ENCODE measurements at places on chromosomes 3 and 15.

DNA sequence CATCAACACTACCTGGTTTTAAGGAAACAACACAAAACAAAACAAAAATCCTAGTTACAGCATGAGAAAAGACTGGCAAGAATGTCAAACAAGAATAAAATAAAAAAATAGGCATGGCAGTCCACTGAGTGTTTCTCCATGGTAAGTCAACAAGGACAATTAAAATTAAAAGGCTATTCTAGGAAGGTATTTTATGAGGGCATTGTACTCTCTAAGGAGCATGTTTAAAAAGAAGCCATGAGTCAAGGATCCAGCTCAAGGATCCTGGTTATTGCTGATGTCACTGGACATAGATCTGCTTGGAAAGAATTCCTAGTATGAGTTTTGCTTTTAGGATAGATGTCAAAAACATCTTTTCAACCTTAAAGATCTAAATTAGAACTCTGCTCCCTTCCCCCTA is 106.7 kb downstream of the MYO5A start:
- DNase-seq, result no peak

DNA sequence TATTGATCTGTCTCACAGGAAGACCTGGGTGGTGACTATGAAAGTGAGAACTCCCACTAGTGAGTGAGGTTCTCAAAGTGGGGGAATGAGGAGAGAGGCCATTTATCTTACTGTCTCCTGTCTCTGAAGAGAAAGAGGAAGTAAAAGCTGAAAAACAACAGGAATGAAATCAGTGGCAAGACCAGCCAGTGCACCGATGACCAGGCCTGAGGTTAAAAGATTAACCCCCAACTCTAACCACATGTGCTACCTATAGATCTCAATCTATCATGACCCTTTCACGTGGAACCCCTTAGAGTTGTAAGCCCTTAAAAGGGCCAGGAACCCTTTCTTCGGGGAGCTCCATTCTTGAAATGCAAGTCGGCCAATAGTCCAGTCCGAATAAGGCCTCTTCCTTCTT is 239.3 kb upstream of the CNTN6 start:
- no peak for DNase-seq

GRCh38 chr3:52039846-52040245 is 16.5 kb downstream of the DUSP7 start:
- DNase-seq, result peak; percentile 75

DNA sequence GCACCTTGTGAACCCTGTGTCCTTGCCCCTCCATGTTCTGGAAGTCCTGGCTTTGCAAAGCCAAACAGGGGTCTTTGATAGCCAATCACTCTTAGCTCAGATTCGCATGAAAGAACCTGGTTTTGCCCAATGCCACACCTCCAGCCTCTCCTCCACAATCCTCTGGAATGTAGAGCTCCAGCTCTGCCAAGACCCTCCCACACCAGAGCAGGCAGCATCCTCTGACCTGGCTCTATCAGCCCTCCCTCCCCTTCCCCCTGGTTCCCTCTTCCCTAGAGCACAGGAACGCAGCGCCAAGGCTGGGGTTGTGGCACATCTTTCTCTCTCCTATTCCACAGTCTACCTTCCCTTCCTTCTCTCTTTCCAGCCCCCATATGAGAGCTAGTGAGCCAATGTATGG is 133.3 kb downstream of the RPLP1 start:
- no peak for DNase-seq

- no peak for DNase-seq
Measured at GRCh38 chr15:95274101-95274500, 1042.7 kb downstream of the MCTP2 start.

DNA sequence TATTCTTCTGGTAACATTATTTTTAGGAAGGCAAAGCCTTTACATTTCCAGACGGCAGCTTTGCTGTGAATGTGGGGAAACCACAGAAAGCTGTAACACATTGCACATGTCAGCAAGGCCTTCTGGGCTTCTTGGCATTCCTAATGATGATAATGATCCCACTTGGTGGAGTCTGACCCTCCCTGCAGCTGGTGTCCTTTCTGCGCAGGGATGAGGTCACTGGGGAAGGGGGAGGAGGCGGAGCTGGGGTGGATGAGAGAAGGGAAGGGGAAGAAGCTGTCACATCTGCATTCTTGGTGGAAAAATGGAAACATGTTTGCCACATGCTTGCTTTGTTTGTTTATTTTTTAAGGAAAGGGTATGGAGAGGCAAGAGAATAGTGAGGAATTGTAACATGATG is 68.6 kb downstream of the FILIP1L start:
- DNase-seq, result peak; percentile 74

- DNase-seq, result no peak
Measured at GRCh38 chr15:39667382-39668127, 86.7 kb downstream of the THBS1 start.

- no peak for DNase-seq
Measured at GRCh38 chr3:119726909-119727308, 24.1 kb downstream of the CFAP91 start.

- DNase-seq, result no peak
Measured at GRCh38 chr3:105970283-105970682, 101.5 kb upstream of the CBLB start.

DNA sequence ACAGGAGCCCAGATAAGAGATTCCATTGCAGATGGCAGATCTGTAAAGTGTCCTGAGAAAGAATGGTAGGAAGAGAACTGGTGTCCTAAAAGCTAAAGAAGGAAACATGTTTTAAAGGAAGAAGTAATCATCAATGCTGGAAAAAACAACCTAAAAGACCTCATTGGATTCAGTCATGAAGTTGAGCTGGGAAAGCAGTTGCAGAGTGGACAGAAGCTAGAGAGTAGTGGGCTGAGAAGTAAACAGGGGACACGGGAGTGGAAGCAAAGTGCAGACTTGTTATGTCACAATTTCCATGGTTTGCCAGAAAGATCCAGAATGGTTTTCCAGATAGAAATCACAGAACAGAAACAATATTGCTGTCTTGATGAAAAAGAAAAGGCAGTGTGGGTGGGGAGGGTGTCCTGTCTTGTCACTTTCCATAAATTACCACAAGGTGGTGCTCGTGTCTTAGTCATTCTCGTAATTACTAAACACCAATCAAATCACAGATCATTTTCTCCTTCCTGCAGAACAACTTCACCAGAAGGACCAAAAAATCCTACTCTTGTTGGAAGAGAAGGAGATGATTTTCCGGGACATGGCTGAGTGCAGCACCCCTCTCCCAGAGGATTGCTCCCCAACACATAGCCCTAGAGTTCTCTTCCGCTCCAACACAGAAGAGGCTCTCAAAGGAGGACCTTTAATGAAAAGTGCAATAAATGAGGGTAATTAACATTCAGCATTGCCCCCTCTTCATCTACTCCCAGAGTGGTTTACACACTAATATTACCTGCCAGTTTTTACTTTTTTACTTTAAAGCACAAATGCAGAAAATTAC is 64.5 kb downstream of the KLHL25 start:
- no peak for DNase-seq

DNA sequence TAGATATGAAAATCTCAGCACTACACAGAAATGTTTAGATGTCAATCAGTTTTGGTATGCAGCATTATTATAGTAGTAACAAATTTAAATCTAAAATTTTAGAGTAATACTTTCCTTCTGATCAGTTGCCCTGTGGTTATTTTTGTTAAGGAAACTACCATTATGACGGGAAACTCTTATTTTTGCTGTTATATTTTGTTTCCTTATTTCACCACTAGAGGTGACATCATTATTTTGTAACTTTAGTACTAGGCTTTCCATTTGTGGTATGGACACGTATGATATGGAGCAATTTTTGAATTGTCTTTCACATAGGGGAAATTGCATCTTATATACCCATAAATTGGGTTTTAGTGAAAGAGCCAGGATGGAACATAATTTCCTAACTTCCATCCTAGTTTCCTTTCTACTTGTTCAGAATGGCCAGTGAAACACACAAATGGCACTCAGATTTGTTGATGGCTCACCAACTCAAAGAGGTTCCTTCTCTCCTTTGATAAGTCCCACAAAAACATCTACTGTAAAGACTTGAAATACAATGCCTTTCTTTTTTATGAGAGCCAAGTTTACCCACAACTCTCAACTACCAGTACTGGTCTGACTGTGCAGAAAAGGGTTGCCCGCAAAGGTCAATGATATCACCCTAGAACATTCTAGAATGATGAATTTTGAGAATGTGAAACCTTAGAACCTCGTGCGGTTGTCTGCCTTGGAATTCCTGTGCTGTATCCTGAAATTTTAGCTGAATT is 19.4 kb upstream of the PPP4R2 start:
- no peak for DNase-seq

- DNase-seq, result no peak
Measured at GRCh38 chr3:155690921-155691320, 54.0 kb downstream of the PLCH1 start.

DNA sequence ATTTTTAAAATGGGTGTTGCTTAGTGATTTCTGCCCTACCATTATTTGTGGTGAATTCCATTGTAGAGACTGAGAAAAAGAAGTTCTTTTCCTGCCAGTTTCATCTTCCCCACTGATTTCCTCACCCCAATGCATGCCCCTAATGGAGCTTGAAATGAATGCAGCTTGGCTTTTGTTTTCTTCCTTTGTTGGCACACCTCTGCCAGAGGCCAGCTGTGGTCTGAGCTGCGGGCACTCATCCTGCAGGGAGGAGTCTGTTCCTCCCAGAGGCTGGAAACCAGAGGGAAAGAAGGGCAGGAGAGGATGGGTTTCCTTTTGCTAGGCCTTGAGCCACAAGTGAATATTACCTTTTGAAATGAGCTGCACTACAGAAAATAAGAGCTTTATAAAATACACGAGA is 9.3 kb upstream of the ST8SIA2 start:
- no peak for DNase-seq

DNA sequence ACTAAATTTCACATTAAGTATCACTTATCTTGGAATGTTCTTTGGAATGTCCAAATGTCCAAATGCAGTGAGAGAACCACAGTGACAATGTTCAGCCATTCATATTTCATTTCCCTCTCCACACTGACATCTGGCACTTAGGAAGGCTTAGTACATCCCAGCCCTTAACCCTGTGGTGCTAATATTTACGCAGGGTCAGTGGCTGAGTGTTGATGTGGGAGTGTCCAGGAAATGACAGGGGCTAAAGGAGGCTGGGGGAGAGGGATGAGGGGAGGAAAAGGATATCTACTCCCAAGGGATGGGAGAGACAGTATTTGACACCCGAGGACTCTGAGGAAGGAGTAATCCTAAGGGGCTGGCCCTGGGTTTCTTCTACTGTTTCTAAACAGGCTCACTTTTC is 14.1 kb upstream of the CCR4 start:
- no peak for DNase-seq

GRCh38 chr15:31556494-31557150 is 230.0 kb downstream of the KLF13 start:
- DNase-seq, result no peak

DNA sequence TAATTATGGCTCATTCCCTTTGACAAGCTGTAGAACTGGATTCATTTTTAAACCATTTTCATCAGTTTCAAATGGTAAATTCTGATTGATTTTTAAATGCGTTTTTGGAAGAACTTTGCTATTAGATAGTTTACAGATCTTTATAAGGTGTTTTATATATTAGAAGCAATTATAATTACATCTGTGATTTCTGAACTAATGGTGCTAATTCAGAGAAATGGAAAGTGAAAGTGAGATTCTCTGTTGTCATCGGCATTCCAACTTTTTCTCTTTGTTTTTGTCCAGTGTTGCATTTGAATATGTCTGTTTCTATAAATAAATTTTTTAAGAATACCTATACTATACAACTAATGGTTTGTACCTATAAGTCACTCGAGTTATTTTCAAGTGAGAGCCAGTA is 62.7 kb downstream of the PXYLP1 start:
- no peak for DNase-seq

DNA sequence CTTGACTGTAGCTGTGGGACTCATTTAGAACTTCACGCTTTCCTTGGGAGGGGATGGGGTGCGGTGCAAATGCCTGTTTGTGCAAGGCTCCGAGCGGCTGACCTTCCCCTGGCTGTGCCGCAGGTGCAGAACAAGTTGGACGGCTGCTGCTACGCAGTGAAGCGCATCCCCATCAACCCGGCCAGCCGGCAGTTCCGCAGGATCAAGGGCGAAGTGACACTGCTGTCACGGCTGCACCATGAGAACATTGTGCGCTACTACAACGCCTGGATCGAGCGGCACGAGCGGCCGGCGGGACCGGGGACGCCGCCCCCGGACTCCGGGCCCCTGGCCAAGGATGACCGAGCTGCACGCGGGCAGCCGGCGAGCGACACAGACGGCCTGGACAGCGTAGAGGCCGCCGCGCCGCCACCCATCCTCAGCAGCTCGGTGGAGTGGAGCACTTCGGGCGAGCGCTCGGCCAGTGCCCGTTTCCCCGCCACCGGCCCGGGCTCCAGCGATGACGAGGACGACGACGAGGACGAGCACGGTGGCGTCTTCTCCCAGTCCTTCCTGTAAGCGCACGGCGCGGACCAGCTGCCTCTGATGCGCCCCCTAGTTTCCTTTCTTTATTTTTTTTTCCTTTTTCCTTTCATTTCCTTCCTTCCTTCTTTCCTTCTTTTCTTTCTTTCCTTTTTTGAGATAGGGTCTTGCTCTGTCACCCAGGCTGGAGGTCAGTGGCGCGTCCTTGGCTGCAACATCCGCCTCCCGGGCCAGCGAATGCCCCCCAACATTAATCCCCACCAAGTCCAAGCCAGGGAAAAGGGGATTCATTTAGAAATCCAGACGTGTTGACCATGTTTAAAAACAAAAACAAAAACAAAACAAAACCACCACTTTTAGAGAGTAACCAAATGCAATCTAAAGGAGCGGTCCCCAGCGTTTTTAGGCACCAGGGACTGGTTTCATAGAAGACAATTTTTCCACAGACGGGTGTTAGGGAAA is 42.7 kb downstream of the EIF2AK4 start:
- DNase-seq, result peak; percentile 11

GRCh38 chr3:43704697-43705096 is 14.0 kb downstream of the ABHD5 start:
- DNase-seq, result no peak

GRCh38 chr3:46566040-46566641 is at the start of gene LRRC2:
Gene LRRC2, minus strand, starts transcription at chr3:46566302. Its CDS starts 14,711 bp downstream, at chr3:46551591.
- peak; percentile 92 for DNase-seq

DNA sequence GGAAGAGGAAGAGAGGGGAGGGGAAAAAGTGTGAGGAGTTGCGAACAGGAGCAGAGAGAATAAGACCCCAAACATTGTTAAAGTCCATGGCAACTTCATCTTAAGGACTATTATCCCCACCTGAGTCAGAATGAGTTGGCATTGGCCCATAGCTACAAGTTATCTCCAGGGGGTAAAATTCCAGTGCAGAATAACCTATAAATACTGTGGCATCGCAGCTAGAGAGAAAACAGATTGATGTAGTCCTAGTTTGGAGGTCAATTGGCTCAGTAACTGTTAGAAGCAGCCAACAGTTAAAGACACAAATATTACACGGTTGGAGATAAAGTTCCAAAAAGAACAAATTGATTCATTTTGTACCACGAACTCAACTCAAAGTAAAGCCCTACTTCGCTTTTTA is 313.9 kb upstream of the CCDC54 start:
- no peak for DNase-seq

- no peak for DNase-seq
Measured at GRCh38 chr3:31878231-31878838, 102.7 kb downstream of the OSBPL10 start.

DNA sequence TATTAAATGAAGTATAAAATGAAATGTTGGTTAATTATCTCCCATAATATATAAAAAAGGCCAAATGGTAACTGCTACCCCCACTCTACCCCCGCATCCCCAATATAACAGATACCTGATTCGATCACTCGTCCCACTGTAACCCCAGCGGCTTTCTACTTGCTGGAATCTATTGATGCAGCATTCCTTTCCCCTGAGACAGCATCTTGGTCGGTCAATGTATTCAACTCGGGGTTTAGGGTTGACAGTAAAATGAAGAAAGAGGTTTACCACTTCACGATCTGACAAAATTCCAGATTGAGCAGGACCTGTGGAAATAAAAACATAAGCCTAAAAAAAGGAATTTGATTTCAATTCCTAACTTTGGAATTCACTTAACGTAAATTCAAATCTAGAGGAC is 18.6 kb upstream of the C15orf40 start:
- DNase-seq, result no peak

Measured in gastrocnemius medialis (tissue), 4 donors.